RCC 7860 (cell line): ENCODE measurements at places on chromosomes 6 and 20.

DNA sequence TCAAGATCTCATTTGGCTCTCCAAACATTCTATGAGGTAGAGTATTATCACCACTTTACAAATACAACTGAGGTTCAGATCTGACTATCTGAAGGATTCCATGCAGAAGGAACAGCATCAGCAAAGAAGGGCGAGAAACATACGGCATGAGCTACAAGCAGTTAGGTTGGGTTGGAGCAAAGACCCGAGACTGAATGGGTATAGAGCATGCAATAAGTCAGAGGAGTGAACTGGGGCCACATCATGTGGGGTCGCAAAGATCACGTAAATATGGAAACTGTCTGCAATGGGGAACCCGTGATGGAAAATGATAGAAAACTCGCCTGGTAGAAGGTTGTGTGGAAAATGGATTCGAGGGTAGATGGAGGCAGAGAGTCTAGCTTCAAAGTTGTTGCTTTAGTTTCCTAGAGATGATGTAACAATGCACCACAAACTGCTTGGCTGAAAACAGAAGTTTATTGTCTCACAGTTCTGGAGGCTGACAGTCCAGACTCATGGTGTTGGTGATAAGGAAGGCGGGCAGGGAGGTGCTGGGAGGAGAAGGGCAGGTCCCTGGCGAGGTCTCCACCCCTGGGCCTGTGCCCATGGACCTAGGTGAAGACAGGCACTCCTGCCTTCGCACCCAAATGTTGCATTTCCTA lies 44.3 kb upstream of the BCLAF1 start:
- no peak for DNase-seq

GRCh38 chr6:35710241-35710847 lies 21.6 kb upstream of the FKBP5 start:
- DNase-seq: no peak

DNA sequence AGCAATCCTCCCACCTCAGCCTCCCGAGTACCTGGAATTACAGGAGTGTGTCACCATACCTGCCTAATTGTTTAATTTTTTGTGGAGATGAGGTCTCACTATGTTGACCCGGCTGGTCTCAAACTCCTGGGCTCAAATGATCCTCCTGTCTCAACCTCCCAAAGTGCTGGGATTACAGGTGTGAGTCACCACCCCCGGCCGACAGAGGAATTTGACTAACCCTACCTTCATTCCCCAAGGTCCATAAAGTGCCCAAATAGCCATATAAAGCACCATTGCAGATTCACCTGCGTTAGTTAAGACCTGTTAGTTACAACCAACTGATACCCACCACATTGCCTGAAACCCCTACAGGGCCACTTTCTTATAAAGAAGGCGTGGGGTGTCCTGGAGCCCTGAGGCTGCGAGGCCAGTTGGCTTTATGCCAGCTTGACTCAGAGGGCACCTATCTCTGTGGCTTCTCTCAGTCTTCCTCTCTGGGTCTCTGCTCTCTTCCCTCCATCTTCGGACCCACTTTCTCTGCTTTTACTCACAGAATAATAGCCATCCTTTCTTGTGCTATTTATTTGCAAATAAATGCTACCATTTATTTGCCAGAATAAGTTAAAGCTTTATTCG lies 65.6 kb downstream of the SLC2A10 start:
- DNase-seq: no peak

- no peak for DNase-seq
Measured at GRCh38 chr20:35618263-35619131, 2.9 kb downstream of the SPAG4 start.

GRCh38 chr20:33874129-33874528 lies 63.0 kb downstream of the CHMP4B start:
- no peak for DNase-seq

- no peak for DNase-seq
Measured at GRCh38 chr6:140208286-140208685, 833.8 kb upstream of the CITED2 start.

DNA sequence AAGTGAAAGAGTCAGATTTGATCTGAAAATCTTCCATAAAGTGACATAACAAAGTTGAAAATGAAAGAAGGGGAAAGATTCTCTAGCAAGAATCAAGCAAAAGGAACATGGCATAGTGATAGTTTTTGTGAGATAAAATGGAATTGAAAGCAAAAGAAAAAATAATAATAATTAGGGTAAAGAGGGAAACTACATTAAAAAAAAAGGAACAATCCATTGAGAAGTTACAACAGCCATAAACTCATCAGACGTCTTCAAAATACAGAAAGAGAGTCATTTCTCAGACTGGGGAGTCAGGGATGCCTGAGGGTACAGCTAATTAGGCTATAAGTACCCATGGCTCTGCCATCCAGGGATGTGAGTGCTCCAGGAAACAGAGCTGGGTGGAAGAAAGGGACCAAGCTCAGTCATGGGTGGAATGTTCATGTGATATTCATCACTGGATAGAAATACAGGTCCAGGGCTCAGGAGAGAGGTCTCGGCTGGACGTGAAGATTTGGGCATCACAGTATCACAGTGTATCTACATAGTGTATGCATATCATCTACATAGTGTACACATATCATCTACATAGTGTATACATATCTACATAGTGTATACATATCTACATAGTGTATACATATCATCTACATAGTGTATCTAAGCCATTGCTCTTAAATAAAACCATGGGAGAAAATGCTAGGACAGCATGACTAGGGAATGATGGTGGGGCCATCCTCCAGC lies 29.4 kb downstream of the DUSP22 start:
- DNase-seq: no peak

- DNase-seq: no peak
Measured at GRCh38 chr6:47344022-47344421, 34.3 kb upstream of the TNFRSF21 start.

DNA sequence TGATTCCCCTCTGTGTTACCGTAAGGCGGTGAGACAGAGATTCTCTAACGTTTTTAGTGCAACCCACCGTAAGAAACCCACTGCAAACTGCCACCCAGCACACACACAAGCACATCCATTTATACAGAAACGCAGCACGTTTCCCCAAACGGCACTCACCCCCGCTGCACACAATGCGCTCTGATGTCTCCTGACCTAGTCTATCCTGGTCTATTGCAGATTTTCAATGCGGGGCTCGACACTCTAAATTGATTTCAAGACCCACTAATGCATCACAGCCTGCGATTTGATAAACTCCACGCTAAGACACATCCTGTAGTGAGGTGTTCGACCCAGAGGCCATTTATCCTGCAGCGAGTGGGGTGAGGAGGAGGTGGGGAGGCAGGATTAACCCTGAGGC lies 63.7 kb upstream of the SULF2 start:
- DNase-seq: no peak

GRCh38 chr6:139965393-139965792 lies 590.9 kb upstream of the CITED2 start:
- DNase-seq: no peak

DNA sequence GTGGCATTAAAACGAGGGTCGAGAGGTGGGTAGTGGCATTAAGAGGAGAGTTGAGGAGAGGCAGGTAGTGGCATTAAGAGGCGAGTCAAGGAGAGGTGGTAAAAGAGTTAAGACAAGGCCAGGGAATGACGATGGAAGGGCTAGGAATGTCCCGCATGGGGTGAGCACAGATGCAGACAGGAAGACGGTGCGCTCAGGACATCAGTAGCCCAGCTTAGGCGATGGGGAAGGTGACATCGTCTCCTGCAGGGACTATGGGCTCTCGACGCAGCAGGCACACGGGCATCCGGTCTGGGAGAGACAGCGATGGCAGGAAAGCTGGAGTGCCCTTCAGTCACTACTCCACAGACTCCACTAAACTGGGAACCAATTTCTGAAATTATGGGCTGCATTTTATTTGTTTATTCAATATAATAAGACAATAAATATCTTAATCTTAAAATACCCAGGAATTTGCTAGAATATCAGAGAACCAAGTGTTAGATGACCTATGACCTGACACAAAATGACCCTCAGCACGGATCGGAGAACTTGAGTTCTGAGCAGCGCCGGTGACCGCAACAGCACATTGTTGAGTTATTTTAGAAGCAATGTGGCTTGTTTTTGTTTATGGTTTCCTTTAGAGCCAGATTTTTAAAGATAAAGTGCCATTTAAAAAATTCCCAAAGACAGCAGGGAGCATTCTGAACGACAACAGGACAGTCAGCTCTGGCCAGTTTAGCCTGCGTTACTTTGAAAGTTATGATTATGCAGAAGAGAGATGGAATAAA lies 177.7 kb downstream of the SMOC2 start:
- no peak for DNase-seq

DNA sequence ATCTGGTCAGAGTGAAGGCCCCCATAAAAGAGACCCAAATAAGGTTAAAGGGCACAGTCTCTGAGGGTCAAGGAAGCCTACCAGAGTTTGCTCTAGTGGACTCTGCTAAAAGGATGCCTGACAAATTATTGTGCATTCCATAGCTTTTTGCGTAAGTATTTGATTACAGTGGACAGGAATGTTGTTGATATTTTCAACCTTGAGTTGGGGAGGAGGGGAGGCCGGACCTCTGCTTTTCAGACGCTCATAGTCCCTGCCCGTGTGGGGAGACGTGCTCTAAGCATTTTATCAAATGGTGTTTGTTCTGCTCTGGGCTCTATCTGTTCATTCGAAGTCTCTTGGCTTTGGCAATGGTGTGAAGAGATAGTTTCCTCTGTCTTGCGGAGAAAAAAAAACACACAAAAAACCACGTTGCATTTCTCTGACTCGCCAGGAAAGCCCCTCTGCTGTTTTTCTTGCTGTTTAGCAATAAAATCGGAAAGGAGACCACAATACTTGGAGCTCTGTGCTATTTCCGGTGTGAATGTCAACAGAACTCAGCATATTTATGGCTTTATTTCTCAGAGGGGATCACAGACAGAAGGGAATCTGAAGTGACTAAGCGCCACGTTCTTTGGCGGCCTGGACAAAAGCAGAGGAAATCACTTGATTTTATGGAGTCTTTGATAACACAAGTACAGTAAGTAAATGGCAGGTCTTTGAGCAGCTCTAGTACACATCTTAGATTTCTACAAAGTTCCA lies 159.8 kb downstream of the ZFP64 start:
- DNase-seq: peak; percentile 20

DNA sequence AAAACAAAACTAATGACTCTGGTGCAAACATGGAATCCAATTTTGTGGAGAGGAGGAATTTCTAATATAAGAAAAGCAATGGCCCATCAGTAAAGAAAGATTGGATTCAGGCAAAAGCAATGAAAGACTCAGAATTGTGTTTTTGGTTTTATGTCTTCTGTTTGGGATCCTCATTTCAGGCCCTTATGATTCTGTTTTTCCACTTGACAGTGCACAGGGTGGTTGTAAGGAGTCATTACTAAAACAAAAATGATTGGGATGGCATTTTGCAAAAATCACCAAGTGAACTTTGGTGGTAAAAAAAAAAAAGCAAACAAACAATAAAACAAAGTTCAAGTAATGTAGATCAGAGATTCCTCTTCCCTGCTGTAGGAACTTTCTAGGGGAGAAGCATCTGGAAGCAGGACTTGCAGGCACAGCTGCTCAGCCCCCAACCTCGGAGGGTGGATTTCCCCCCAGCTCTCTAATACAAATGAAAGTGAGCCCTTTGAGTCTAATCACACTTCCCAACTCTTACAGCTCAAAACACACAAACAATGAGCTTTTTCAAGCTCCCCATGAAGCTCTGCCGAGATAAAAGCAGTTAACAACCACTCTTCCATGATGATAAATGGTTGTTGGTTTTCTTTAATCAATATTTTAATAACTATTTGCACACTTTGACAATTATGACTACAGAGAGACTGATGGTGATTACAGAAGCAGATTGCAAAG lies 177.7 kb downstream of the ZDHHC14 start:
- DNase-seq: no peak

- peak; percentile 25 for DNase-seq
Measured at GRCh38 chr20:53413186-53413631, 180.4 kb downstream of the ZNF217 start.

GRCh38 chr6:120392941-120393340 lies 941.3 kb downstream of the TBC1D32 start:
- DNase-seq: no peak

DNA sequence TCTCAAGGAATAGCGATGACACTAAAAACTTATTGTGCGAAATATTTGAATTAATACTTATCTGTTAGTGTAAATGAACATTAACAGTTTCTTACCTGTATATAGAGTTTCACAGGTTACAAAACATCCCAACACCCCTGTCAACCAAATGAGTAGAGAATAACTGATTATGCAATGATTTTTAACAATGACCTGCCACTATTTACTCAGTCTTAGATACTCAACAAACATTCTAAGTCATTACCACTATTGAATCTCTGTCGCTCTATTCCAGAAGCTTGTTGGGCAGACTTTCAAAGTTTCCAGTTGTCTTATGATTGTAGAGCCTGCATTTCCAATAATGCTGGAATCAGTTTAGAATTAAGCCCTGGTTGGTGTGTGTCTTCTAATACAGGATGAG lies 85.5 kb downstream of the RNF182 start:
- no peak for DNase-seq

GRCh38 chr20:10596710-10597121 lies 77.1 kb downstream of the JAG1 start:
- peak; percentile 44 for DNase-seq

DNA sequence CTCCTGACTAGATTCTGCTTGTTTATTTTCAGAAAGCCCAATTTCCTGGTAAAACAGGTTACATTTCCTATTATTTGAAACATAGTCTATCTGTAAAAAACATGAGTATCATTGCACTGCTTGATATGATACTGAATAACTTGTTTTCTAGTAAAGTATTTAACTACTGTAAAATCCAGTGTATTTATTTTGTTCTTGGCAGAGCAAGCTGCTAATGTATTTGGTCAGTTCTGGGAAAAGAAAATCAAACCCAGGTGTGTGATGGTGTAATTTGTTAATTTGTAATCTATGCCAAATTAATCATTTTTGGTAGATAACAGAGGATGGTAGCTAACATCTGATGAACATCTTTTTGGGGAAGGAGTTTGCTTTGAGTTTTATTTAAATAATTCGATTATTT lies 50.8 kb downstream of the FKBP5 start:
- no peak for DNase-seq

- no peak for DNase-seq
Measured at GRCh38 chr6:21201187-21201586, 392.4 kb upstream of the SOX4 start.

DNA sequence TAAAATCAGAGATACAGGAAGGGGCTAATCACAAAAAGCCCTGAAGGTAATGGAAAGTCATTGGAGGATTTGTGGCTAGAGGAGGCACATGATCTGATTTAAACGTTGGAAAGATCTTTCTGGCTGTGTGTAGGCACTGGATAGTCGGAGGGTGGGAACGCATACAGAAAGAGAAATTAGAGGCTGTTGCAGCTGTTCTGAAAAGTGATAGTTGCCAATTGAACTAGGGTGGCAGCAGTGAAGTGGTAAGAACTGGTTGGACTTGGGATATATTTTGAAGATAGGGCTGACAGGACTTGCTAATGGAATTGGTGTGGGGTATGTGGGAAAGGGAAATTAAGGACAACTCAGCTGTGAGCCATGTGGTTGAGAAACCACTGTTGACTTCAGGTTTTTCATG lies 223.6 kb downstream of the OGFRL1 start:
- no peak for DNase-seq

DNA sequence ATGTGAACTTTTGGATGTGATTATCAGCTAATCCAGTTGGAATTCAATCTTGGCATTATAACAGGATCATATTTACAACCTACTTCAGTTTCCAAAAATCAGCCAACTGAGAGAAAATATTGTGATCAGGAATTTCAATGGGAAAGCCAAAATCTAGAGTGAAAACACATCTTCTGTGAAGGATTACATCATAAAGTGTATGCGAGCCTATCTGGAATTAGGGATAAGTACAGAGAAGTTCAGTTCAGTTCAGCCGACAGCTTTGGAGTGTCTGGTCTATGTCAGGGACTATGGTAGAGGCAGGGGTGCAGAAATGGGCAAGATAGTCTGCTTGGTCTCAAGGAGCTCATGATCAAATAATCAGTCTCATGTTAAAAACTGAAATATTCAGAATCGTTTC lies 12.3 kb upstream of the PRIM2 start:
- DNase-seq: no peak
